Esophagus squamous epithelium (tissue), 5 donors: ENCODE measurements at places on chromosomes 16 and 17.

- no peak for DNase-seq
Observed at GRCh38 chr16:46885960-46886763, 2.0 kb downstream of the GPT2 start.

DNA sequence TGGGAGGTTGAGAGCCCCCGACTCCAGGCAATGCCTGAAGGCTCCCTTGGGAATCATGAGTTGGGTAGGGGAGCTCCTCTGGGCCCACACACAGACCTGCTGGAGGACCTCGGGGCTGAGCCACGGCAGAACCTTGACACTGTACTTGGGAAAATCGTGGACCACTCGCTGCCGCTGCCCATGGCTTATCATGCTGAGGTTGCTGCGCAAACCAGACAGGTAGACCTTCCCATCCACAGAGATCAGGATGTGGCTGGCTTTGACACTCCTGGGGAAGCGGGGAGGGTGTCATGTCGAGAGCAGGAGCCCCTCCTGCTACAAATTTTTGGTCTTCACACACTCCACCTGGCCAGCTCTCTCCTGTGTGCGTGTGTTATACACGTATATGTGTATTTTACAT is 7.2 kb upstream of the LIMD2 start:
- DNase-seq = no peak

GRCh38 chr17:19487024-19487600 is 46.5 kb upstream of the SLC47A1 start:
- no peak for DNase-seq

GRCh38 chr17:35708149-35708548 is 23.3 kb upstream of the RASL10B start:
- no peak for DNase-seq

GRCh38 chr16:85546585-85547447 is 66.3 kb upstream of the GSE1 start:
- DNase-seq = no peak

DNA sequence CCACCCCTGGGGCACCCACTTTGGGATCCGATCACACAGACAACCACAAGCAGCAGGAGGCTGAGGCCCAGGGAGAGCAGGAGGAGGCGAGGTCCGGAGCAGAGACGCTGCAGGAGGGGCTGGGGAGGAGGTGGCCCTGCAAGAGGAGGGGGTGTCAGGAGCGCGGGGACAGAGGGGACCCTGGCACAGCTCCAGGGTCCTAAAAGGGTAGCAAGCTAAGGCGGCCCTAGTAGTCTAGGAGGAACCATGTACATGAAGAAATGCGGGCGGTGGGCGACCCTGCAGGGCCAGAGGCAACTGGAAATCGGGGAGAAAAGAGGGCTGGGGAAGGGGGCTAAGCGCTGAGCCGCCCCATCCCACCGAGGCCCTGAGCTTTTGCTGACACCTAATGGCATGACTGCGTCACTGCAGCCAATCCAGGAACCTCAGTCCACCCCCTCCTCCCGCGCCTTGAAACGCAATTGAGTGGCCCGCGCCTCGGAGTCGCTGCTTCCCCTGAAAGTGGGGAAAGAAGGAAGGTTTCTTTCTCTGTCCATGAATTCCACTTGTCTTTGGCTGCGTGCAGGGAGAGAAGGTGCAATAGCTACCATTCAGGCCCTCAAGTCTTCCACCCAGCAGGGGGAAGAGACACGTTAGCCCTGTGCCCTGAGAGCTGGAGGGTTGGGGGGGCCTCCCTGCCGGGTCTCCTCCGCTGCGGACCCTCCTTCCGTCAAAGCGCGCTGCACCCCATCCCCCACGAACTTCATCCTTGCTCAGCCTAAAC is 1.8 kb downstream of the ASGR1 start:
- DNase-seq = no peak

DNA sequence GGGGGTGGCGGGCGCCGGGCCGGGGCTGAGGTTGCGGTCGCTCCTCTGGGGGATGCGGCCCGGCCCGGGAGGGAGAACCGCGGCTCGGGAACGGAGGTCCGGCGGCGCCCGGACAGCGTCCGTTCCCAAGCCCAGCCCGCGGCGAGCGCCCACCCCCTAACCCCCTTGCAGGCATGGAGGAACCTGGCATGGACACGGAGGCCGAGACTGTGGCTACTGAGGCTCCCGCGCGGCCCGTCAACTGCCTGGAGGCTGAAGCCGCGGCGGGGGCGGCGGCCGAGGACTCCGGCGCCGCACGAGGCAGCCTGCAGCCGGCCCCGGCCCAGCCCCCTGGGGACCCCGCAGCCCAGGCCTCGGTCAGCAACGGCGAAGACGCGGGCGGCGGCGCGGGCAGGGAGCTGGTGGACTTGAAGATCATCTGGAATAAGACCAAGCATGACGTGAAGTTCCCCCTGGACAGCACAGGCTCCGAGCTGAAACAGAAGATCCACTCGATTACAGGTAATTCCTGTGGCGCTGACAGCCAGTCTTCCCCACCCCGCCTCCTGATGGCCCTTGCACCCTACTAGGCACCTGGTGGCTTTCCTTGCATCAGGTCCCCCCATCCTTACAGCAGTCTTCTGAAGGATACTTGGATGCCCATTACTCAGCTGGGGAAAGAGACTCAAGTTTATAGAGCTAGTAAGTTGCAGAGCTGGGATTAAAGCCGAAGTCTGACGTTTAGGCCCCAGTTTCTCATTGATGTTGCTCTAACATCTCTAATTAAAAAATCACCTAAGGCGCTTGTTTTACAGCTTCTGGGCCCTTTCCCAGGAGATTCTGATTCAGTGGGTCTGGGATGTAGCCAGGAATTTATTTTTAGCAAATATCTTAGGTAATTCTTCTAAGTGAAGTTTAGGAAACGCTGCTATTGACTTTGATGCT is 514 bp downstream of the UBFD1 start:
- DNase-seq = no peak

GRCh38 chr17:77129568-77130301 is 11.0 kb upstream of the SEC14L1 start:
- no peak for DNase-seq
